ENCODE measurements at places on chromosomes 4 and X.

- peak; percentile 66 for DNase-seq
Measured at GRCh38 chr4:121462660-121463261, 81.9 kb upstream of the QRFPR start.

DNA sequence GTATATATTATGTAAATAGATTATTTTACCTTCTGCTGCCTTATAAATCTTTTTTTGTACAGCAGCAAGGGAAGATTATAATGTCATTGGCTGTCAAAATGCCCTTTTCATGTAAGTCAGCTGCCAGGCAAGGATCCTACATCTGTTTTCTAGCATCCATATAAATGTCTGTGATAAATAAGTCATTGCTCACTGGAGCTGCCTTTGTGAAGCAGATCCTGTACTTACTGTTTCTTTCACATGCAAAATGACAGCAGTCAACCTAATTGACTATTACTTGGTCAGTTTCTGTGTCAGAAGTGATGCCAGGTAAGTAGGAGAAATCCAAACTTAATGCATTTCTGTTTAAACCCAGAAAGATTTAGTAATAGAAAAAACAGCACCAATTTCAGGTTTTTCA, 620.7 kb downstream of the RPA4 start:
- no peak for DNase-seq

DNA sequence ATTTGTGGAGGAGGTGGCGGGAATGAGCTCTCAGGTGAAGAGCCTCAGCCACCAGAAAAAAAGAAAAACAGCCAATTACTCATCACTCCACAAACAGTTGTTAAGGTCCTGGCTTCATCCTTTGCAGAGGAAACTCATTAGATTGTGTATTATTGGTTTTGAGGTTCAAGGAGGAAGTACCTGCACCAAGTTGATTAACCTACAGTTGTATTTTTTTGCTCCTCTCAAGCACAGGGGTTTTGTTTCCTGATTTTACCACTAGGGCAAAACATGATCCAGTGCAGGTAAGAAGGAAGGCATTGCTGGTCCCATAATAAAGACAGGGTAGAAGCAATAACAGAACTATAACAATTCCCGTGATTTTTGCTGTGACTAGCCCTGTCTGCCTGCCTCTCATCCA, 84.0 kb upstream of the QRFPR start:
- DNase-seq, result no peak

- DNase-seq, result no peak
Measured at GRCh38 chr4:7381221-7381889, 53.4 kb downstream of the PSAPL1 start.

DNA sequence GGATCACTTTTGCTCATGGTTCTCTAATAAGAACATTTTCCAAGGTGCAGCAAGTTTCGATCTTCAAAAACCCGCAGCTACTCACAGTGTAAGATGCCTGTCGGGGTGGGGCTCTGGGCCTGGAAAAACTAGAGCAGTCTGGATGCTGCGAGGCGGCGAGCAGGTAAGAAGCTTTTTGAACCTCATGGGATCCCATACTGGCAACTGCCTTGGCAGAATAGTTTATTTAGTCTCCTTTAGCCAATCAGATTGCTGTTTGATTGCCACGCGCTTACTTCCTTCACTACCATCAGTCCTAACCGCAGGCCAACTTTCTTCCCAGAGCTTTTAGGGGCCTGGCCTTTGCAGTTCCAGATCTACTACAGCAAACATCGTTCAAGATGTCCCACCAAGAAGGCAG, 61.3 kb upstream of the MAGEB10 start:
- DNase-seq, result no peak

DNA sequence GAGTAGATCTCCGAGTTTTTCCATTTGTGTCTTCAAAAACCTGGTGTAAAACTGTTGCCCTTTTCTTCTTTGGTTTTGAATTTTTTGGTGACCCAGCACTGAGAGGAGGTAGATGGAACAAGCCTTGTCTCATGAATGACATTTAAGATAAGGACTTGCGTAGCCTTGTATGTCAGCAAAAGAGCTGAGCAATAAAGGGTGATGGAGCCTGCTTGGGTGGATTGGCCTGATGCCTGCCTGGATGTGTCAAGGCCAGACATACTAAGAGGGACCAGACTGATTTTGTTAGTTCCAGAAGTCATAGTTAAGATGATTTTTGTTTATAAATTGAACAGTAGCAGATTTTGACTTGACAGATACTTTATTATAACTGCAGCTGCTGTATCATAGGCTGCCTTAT, 134.9 kb downstream of the POLA1 start:
- no peak for DNase-seq

DNA sequence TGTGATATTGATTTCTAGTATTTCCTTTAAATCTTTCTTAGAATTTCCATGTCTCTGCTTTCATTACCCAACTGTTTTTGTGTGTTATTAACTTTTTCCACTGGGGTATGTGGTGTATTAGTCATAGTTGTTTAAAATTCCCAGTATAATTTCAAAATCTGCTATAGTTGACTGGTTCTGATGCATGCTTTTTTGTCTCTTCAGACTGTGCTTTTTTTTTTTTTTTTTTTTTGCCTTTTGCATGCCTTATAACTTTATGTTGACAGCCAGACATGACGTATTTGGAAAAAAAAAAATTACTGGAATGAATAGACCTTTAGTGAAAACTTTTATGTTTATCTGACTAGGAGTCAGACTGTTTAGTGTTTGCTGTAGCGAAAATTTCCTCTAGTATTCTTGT, 580.4 kb downstream of the ANKRD50 start:
- no peak for DNase-seq

GRCh38 chr4:148445071-148445859, 3.1 kb upstream of the NR3C2 start:
- no peak for DNase-seq

GRCh38 chr4:4395849-4396627, 9.1 kb downstream of the NSG1 start:
- no peak for DNase-seq

- peak; percentile 90 for DNase-seq
Measured at GRCh38 chr4:22485737-22486136, 30.1 kb downstream of the ADGRA3 start.

DNA sequence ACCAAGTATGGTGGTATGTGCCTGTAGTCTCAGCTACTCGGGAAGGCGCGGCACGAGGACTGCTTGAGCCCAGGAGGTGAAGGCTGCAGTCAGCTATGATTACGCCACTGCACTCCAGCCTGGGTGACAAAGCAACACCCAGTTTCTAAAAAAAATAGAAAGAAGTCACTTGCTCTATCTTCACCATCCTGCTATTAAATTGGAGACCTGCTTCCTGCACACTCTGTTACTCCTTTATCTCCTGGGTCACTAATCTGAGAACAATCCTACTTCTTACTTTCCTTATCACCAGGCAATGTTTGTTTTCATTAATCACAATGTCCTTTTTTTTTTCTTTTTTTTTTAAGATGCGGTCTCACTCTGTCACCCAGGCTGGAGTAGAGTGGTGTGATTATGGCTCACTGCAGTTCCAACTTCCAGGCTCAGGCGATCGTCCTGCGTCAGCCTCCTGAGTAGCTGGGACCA, 16.2 kb downstream of the PRKX start:
- no peak for DNase-seq

DNA sequence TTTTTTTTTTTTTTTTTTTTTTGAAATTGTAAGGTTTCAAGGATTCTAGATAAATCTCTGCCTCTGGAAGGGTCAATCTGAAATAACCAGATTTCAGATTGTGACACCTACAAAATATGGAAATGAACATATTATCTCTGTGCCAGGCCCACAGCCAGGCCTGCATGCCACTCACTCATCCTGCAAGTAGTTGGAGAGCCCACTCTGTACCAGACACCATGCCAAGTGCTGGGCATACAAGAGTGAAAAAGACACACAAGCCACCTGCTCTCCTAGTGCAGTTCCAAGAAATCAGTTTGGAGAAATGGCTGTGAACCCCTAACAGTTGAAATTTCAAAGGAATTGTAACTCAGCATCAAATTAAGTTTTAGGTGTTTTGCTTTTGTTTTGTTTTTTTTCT, 145.9 kb upstream of the NOCT start:
- no peak for DNase-seq

DNA sequence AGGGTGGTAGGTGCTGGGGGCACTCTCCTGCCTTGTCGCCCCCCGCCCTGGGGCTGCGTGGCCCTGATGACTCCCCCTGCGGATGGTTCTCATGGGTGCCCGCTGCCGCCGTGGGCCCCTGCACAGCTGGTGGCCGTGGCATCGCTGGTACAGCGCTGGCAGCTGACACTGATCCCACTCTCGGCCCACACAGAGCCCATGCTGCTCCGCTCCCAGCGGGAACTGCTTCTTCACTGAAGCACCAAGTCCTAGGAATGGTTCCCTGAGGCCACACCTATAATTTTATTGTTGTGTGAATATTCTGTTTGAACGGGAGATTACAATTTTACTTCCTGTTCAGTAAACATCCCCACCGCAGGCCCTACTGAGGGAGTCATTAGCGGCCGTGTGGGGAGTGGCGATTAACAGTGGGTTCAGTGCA, 138.6 kb upstream of the NKX1-1 start:
- no peak for DNase-seq

DNA sequence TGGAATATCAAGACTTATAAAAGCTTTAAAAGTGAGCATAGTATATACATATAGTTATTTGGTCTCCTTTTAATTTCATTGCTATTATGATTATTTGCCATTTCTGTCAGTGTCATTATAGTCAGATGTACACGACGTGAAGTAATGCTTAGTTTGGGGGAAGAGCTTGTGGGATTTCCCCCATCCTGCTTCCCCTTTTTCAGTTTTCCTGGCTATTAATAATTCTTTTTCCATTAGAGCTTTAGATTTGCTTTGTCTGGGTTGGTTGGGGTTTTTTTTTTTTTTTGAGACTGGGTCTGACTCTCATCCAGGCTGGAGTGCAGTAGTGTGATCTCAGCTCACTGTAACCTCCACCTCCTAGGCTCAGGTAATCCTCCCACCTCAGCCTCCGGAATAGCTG, 5.4 kb downstream of the ABCE1 start:
- no peak for DNase-seq

DNA sequence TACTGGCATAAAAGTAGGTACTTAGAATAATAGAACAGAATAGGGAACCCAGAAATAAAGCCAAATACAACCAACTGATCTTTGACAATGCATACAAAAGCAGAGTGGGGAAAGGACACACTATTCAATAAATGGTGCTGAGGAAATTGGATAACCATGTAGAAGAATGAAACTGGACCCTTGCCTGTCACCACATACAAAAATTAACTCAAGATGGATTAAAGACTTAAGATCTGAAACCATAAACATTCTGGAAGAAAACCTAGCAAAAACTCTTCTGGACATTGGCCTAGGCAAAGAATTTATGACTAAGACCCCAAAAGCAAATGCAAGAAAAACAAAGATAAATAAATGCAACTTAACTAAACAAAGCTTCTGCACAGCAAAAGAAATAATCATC, 45.6 kb downstream of the ARFIP1 start:
- peak; percentile 32 for DNase-seq

DNA sequence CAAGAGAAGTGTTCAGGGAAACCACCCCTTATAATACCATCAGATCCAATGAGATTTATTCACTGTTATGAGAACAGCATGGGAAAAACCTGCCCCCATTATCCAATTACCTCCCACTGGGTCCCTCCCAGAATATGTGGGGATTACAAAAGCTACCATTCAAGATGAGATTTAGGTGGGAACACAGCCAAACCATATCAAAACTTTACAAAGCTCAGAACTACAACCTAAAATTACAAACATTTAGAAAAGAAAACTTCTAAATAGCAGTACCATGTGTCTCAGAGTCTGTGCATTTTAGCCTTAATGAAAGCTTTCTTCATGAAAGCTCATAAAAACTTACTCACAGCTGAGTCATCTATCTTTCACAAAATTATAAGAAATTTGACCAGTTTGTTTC, 1442.8 kb upstream of the PCDH7 start:
- DNase-seq, result peak; percentile 15

DNA sequence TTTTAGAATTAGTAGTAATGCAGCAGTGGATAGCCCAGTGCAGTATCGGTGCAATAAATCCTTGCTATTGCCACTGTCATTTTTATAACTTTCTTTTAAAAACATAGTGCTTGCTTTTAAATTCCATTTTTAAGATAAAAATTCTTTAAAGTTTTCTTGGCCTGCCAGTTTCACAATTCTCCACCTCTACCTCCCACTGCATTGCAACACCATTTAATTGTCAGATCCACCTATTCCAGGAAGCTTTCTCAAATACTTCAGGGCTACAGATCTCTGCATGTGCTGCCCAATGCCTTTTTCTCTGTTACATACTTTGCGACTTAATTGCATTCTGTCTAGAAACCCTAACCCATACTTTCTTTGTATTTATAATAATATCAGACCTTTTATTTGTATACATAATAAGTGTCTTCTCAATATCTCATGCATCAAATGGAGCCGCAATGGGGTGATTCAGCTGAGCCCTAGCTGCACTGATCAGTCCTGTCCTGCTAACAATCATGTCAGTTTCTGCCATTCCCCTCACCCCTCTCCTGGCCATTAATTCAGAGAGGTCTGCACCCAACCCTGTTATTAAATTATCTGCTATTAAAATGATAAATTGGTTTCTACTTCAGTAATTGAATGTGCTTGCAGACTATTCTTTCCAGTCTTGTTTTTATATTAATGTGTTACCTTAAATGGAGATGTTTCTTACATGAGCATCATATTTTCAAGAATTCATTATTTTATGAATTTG, 193.1 kb downstream of the SLIT2 start:
- DNase-seq, result no peak

- DNase-seq, result no peak
Measured at GRCh38 chrX:11558972-11559371, 106.7 kb downstream of the ARHGAP6 start.

GRCh38 chr4:143287572-143287923, 49.1 kb upstream of the GAB1 start:
- DNase-seq, result no peak

GRCh38 chrX:127908384-127908783, 143.8 kb downstream of the ACTRT1 start:
- DNase-seq, result no peak

GRCh38 chr4:54937501-54937900, 187.9 kb downstream of the KDR start:
- no peak for DNase-seq

DNA sequence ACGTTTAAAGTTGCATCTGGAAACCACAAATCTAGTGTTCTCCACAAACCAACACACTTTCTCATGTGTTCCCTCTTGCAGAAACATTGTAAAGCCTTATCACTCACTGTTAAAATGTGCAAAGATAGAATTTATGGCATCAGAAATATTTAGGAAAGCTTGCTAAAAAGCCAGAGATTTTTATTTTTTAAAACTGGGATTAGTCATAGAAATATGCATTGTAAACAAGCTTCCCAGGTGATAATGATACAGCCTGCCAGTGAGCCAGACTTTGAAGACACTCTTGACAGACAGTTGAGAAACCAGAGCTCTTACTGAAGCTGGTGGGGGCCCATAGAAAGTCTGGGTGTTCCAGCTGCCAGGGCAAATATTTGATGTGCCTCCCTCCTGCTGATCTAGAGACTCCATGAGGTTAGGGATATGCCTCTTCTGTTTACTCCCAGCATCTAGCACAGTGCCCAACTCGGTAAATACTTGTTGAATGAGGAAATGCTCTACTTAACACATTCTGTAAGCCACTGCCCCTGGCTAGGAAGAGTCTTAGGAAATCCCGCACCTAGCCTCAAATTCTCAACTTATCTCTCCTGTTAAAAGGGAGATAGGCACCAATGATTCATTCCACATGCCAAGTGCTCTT, 179.0 kb upstream of the RASGEF1B start:
- DNase-seq, result no peak

- no peak for DNase-seq
Measured at GRCh38 chrX:81957900-81958545, 756.1 kb downstream of the SH3BGRL start.

- no peak for DNase-seq
Measured at GRCh38 chr4:8356856-8357255, 83.7 kb downstream of the ACOX3 start.
